ENCODE measurements at places on chromosomes 7 and 10.

- no peak for DNase-seq
These were observed 139.7 kb downstream of the ATE1 start for GRCh38 chr10:121788115-121788514.

GRCh38 chr7:72411419-72411818 lies 719 bp downstream of the CALN1 start:
- DNase-seq = no peak

DNA sequence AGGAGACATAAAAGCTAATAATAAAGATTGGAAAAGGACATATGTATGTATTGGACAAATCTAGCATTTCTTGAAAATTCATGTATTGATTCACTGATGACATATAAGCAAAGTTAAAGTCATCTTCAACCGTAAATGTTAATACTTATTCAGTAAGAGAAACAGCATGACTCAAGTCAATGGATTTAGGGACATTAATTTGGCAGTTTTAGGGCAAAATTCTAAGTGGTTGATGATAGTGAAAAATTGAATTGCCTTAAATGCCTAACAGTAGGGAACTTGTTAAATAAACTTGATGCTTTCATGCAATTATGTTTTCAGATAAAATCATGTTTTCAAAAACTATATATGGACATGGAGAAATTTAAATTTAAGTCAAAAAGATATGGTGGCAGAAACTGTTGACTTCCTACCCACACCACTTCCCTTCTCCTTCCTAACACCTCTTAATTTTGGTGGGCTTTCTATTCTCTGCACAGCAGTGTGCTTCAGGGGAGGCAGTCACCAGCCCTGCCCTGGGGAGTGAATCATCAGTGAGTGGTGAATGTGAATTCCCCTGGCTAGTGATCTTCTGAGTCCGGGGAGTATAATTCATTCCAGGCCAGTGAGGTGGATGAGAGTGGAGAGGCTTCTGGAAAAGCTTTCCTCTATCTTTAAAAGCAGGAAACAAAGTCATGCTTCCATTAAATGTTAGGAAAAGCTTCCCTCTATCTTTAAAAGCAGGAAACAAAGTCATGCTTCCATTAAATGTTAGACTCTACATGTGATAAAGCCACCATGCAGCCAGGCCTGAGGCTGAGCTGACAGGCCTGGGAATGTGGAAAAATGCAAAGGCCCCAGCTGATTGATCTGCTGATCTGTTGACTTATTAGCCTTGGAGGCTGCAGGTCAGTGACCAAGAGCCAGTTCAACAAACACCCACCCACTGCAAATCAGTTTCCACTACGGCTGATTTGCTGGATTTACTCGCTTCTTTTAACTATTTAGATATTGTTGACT lies 25.2 kb upstream of the ITGB1 start:
- peak; percentile 50 for DNase-seq

DNA sequence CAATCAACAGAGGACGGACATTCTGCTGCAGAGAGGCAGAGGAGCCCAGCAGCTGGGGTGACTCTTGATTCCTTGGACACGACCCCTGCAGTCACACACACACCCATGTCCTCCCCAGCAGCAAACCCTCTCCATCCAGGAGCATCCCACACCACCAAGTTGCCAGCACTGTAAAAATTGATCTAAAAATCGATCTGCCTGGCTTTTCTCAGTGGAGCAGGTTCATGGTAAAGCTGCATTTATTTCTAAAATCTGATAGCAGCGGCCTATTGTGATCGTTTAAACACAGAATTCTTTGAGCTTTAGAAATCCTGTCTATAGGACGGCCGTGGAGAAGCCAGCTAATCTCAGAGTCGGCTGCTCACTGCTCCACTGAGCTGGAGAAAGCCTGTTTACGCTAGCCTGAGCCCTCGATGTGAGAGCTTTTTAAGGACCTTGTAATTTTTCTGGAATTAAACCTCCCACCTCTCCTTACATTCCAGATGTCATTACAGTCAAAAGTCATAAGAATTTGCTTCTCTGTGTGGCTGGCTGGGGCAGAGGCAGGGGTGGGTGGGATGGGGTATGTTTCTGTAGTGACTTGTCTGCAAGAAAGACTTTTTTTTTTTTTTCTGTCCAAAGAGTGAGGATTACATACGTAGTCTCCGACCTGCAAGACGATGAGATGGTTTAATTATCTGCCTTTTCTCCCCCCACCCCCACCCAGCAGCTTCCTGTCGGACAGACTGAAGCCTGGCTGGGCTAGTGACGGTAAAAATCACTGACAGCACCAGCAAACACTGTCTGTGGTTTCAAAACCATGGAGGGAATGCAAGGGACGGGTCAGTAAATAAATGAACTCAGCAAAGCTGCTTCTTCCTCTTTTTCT lies 31.6 kb downstream of the TRIM8 start:
- DNase-seq = no peak

- no peak for DNase-seq
These were observed 81.0 kb downstream of the FAM53B start for GRCh38 chr10:124663228-124663627.

DNA sequence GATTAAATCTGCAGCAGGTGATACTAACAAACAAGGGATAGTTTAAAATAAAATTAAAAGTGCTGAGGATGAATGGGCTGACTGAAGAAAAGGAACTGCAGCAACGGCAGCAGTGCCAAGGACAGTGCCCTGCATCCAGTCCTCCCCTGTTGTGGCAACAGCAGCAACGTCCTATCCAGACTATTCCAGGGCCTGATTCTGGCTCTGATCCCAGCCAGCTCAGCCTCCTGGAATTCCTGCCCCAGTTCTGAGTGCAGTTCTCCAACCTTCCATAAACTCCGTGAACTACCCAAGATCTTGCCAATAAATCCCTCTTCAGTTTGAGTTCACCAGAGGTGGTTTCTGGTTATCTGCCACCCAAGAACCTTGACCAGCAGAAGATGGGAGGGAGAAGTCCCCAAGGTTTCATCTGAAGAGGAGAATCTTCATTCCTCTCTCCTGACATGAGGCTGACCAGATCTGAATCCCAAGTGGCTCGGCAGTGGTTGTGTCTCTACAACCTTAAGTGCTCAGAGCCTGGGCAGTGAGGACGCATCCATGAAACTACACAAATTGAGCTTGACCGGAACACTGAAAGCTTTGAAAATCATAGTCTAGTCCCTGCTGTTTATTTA lies 115.8 kb downstream of the SORBS1 start:
- no peak for DNase-seq

DNA sequence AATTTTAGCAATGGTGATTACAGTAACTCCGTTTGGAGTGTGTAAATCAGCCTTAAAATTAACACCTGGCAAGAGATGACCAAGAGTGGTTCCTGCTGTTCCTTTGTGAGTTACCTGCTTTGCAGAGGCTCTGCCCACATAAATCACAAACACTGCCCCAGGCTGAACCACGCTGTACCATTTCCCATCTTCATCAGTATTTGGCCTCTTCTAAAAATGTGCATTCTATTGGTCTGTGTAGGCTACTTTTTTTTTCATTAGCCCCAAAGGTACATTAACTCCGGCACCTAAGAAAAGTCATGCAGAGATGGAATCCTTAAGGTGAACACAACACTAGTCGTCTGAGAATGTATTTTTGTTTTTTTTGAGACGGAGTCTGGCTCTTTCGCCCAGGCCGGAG lies 96.1 kb downstream of the PROSER2 start:
- DNase-seq = no peak

DNA sequence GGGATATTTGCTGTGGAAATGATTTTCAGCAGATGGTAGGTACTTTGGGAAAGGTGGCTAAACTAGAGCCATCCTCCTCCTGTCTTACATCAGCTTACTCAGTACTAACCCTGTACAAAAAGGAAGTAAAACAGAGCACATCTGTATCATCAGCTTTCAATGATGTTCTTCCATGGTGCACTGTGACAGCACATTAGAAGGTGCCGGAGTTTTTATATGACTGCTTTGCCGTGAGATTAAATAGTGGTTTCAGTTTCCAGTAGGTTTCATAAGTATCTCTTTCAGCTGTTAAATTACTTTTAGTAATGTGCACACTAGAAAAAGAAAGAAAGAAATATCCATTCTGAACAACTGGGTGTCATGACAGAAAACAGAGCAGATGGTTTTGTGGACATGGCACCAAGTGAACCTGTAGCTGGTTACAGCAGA lies 86.5 kb downstream of the ARID5B start:
- peak; percentile 52 for DNase-seq

- DNase-seq = peak; percentile 8
These were observed at the start of gene LRRTM3 for GRCh38 chr10:66925896-66926715. TSS of gene LRRTM3 (plus strand) at chr10:66926036.

- no peak for DNase-seq
These were observed 37.3 kb upstream of the ADCYAP1R1 start for GRCh38 chr7:31014826-31015225.

GRCh38 chr10:132488231-132488821 lies 49.3 kb upstream of the INPP5A start:
- DNase-seq = no peak

GRCh38 chr10:130200179-130201042 lies 64.2 kb downstream of the GLRX3 start:
- no peak for DNase-seq

DNA sequence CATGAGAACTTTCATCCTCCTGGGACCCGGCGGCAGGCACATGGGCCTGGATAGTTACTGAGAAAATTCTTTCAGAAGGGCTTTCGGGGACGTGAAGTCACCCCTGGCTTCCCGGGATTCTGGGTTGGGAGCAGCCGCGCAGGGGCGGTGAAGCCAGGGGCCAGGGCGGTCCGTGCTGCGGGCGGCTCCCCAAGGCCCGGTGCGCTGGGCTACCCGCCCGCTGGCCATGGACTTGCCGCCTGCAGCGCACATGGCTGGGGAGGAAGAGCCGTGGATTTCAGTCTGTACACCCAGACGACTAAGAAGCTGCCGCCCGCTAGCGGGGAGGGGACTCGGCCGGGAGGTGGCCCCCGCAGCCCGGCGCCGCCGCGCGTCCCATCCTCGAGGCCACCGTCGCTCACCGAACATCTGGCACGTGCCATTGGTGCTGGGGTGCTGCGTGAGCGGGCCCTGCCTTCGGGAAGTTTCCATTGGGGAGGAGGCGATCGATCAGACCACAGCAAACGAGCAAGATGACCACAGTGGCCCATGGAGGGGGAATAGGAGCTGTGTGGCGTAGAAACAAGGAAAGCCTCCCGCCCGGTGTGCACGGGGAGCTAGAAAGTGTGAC lies 64.5 kb downstream of the TMEM209 start:
- DNase-seq = no peak

GRCh38 chr10:50936335-50936734 lies 50.9 kb upstream of the A1CF start:
- no peak for DNase-seq

GRCh38 chr10:77287647-77288120 lies 349.9 kb downstream of the KCNMA1 start:
- no peak for DNase-seq

DNA sequence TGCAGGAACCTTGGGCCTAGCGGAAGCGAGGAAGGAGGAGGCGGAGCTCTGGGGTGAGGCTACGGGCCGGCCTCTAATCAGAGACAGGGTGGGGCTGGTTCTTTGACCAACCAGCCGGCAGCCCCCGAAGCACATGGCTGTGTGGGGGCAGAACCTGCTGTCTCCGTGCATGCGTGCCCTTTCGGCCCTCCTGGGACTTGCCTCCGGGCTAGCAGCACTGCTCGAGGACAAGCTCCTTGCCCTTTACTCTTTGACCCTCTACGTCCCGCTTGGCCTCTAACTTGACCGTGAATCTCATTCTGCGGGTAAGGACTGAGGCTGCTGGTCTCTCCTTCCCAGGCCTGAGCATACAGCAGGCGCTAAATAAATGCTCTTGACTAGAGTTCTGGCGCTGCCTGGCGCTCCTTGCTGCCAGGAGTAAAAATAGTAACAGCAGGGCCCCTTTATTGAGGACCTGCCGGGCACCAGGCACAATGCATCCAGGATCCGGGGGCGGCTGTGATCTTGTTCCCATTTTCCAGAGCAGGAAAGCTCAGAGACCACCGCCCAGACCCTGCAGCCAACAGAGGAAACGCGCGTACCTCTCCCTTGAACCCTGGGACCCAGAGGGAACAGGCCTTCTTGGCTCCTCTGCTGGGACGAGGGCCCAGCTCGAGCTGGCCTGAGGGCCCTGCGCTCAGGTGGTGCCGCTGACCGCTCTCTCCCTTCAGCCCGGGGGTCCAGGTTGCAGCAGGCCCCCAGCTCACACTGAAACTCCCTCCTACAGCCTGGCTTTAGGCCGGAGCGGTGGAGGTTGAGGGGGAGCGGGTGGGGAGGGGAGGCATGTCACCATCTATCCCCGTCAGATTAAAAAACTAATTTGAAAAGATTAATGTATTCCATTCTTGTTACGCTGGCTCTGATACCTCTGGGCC lies 2.7 kb upstream of the COMTD1 start:
- no peak for DNase-seq

DNA sequence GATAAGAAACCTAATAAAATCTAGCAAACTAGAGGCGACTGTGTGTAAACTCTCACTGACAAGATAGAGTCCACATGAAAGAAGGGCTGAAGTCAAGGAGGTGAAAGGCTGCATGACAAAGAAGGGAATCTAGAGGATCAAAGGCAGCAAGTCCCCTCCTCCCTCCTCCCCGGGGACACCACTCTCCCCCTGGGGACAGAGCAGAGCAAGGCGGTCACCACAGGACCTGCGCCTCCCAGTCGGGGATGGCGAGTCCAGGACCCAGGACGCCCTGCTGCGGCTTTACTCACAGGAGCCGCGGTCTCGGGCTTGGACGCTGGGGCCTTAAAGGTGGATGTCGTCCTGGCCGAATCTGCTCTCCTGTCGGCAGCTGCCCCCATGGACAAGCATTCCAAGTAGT lies 22.4 kb downstream of the BRI3 start:
- DNase-seq = no peak

DNA sequence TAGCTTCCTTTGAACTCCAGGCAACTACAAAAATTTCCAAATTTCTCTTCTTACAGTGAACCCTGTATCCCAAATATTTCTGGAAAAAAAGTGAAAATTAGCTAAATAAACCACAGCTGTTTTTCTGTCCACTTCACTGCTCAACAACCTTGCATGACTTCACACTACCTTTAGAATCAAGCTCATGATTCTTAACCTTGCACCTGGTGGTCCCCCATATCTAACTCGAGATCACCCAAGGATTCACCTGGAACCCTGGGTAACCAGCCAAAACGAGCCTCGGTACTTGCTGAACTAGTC lies 47.5 kb downstream of the PDLIM1 start:
- no peak for DNase-seq

DNA sequence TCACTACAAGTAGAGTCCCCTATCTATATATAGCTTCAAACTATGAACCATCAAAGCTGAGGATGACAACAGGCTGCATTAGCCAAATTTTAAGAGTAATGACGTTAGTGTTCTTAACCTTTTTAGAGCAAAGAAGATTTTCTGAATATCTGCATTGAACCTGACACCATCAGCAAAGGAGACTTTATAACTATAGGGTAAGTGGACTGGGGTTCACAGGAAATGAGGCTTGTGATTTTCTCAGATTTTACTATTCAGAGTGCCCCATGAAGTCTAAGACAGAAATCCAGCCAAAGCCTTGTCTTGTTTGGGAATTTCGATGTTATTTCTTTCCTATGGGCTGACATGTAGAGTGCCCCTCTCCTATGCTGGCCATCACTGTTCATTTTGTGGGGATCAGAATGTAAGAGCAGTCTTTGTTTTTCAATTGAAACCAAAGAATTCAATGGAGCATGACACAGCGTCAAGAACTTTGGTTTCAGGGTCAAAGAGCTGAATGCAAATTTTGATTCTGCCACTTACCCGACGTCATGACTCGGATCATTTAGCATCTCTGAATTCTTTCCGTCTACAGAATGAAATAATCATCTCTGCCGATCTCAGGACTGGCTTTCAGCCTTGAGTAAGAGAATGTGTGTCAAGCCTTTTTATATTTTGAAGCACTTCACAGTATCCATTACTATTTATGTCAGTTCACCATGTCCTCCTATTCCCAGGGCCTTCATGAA lies 52.7 kb downstream of the DENND11 start:
- DNase-seq = no peak

GRCh38 chr10:120643351-120643750 lies 186.3 kb downstream of the PLPP4 start:
- DNase-seq = no peak
